PC-9 (cell line): ENCODE measurements at places on chromosomes 16 and 17. TPM values are rescaled to one million over a fixed set of nuclear protein-coding genes. Genes with fewer than 3 reads are reported as not detected.

Gene TBC1D3G
- total RNA-seq, result not detected in 2 replicates

Gene SHISA9
- total RNA-seq, result 64.5 and 80.5 TPM in 2 replicates

Gene BFAR
- 94.8 and 97.9 TPM in 2 replicates for total RNA-seq

Gene SPATA32
- 0.35 and 0.48 TPM in 2 replicates for total RNA-seq

Gene DPEP3
- not detected in 2 replicates for total RNA-seq

Gene HOXB5
- 8.3 and 12.9 TPM in 2 replicates for total RNA-seq

Gene XYLT1
- total RNA-seq, result 1.3 and 1.7 TPM in 2 replicates

Gene VPS4A
- 25.4 and 26.7 TPM in 2 replicates for total RNA-seq

Gene CDYL2
- total RNA-seq, result 0.68 and 3.3 TPM in 2 replicates

- H3K27me3 ChIP-seq, result peaks cover 16% of the 10 kb centered on the region; the same call in 1 of the 2 replicates
- no peak overlapping the region for H3K4me3 ChIP-seq
- no peak for DNase-seq
- H3K36me3 ChIP-seq, result no peaks in the 10 kb centered on the region
Observed at GRCh38 chr17:33905338-33905800, 349.7 kb upstream of the CCL2 start.

DNA sequence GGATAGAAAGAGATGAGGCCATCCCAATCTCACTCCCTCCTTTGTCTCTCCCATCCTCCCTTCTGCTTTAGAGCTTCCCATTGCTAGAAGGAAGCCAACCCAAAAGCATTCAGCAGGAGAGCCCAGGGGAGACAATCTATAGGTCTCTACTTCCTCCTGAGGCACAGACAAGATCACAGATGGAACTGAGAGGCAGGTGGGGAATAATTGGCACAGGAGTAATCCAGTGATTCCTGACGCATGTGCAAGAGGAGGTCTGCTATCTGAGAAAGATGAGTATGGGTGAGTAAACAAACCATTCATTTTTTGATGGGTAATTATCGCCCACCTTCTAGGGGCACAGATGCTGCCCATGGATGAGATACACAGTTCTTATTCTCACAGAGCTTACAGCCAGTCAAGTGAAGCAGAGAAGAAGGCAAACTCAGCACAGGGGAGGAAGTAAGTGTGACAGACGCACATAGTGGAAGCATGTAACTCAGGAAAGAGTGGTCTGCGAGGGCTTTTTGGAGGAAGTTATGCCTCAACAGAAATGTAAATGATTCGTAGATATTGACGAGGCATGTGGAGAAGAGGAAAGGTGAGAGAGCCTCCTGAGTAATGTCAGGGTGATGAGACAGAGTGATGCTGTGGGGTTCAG, 88.9 kb upstream of the HLF start:
- no peak overlapping the region for H3K4me3 ChIP-seq
- no peaks in the 10 kb centered on the region for H3K27me3 ChIP-seq
- H3K27ac ChIP-seq, result no peak overlapping the region
- no peaks in the 10 kb centered on the region for H3K36me3 ChIP-seq

- H3K4me1 ChIP-seq, result no peaks in the 10 kb centered on the region
- no peaks in the 10 kb centered on the region for H3K36me3 ChIP-seq
- peaks cover 41% of the 10 kb centered on the region; the same call in 1 of the 2 replicates for H3K27me3 ChIP-seq
- H3K4me3 ChIP-seq, result no peak overlapping the region
Observed at GRCh38 chr17:45925311-45925710, 31.0 kb downstream of the MAPT start.

DNA sequence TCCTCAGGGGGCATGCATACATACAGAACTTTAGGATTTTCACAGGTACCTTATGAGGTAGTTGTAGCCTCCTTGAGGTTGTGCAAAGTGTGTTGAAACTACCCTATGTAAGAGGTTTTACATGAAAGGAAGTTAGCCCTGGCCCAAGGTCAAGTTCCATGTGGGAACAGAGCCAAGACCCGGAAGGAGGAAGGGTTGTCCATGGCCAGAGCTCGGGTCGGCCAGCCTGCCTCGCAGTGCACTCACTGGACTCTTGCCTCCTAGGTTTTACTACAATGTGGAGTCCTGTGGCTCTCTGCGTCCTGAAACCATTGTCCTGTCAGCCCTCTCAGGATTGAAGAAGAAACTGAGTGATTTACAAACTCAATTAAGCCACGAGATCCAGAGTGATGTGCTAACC, 8.2 kb downstream of the POLR2C start:
- H3K4me1 ChIP-seq, result no peaks in the 10 kb centered on the region
- H3K27ac ChIP-seq, result no peak overlapping the region
- DNase-seq, result no peak
- peaks cover 12% of the 10 kb centered on the region; the same call in 1 of the 2 replicates for H3K36me3 ChIP-seq

GRCh38 chr17:67573987-67574657, 143.6 kb upstream of the NOL11 start:
- no peak for DNase-seq
- no peaks in the 10 kb centered on the region for H3K27me3 ChIP-seq
- H3K4me3 ChIP-seq, result no peak overlapping the region
- H3K4me1 ChIP-seq, result no peaks in the 10 kb centered on the region

DNA sequence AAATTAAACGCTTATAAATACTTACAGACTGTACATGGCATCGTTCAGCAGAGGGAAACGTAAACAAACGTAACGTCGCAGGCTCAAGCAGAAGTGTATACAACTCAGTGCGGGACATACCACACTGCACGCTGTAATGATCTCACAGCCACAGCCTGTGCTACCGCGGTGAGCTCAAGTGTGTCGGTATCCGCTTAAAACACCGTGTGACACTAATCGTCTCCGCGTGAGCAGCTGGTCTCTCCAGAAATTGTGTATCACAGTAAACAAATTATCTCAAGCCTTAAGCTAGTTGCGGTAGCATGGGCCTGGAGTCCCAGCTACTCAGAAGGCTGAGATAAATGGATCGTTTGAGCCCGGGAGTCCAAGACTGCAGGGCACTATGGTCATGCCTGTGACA, 115.3 kb downstream of the ANKRD11 start:
- H3K4me3 ChIP-seq, result no peak overlapping the region
- no peaks in the 10 kb centered on the region for H3K36me3 ChIP-seq
- no peaks in the 10 kb centered on the region for H3K27me3 ChIP-seq
- no peak overlapping the region for H3K27ac ChIP-seq
- H3K4me1 ChIP-seq, result peaks cover 13% of the 10 kb centered on the region; the same call in 1 of the 2 replicates
- DNase-seq, result no peak

- no peaks in the 10 kb centered on the region for H3K36me3 ChIP-seq
- DNase-seq, result no peak
- H3K4me1 ChIP-seq, result peaks cover 44% of the 10 kb centered on the region
- no peak overlapping the region for H3K4me3 ChIP-seq
Observed at GRCh38 chr16:68642436-68643101, 2.5 kb upstream of the CDH3 start.

DNA sequence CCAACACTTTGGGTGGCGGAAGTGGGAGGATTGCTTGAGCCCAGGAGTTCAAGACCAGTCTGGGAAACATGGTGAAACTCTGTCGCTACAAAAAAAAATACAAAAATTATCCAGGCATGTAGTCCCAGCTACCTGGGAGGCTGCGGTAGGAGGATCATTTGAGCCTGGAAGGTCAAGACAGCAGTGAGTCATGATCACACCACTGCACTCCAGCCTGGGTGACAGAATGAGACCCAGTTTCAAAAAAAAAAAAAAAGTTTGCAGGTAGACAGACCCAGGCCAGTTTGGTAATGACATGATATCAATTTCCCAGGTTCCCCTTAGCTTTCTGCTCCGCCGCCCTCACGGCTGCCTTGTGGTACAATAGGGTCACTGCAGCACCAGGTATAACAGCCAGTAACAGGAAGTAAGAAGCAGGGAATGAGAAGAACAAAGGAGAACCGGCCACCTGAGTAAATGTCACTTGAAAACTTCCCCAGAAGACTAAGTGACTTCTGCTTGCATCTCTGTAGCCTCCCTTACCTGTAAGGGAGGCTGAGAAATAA, 201.2 kb upstream of the HSBP1 start:
- no peak overlapping the region for H3K4me3 ChIP-seq
- no peaks in the 10 kb centered on the region for H3K4me1 ChIP-seq
- no peak for DNase-seq
- no peaks in the 10 kb centered on the region for H3K36me3 ChIP-seq
- no peak overlapping the region for H3K27ac ChIP-seq
- H3K27me3 ChIP-seq, result peaks cover 15% of the 10 kb centered on the region; the same call in 1 of the 2 replicates

DNA sequence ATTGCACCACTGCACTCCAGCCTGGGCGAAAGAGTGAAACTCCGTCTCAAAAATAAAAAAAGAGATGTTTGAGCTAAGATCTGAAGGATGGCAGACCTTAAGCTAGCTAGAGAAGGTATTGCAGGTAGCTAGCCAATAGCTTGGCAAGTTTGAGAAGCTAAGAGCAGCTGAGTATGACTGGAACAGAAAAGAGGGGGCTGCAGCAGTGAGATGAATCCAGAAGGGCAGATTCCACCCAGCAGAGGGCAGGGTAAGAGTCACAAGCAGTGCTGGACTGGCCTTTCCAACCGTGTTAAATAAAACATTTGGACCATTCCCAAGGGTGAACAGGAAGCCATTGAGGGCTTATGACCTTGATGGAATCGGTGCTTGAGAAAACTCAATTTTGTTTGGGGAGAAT, 5.7 kb upstream of the PHAF1 start:
- no peaks in the 10 kb centered on the region for H3K27me3 ChIP-seq
- no peak overlapping the region for H3K4me3 ChIP-seq
- H3K4me1 ChIP-seq, result 0 out of 2 replicates have a peak, but pooled peaks cover under 1% of the 10 kb centered on the region
- 0 out of 2 replicates have a peak, but pooled peaks cover 9% of the 10 kb centered on the region for H3K36me3 ChIP-seq
- DNase-seq, result peak; percentile 11
- no peak overlapping the region for H3K27ac ChIP-seq

GRCh38 chr17:78248051-78248914, 16.9 kb downstream of the TMEM235 start:
- no peak for DNase-seq
- H3K4me3 ChIP-seq, result no peak overlapping the region
- H3K27ac ChIP-seq, result no peak overlapping the region
- H3K27me3 ChIP-seq, result no peaks in the 10 kb centered on the region

- H3K36me3 ChIP-seq, result no peaks in the 10 kb centered on the region
- H3K27me3 ChIP-seq, result no peaks in the 10 kb centered on the region
- H3K4me1 ChIP-seq, result no peaks in the 10 kb centered on the region
- H3K27ac ChIP-seq, result no peak overlapping the region
- H3K4me3 ChIP-seq, result no peak overlapping the region
Observed at GRCh38 chr16:49084628-49085390, 196.8 kb downstream of the CBLN1 start.

- H3K27me3 ChIP-seq, result peaks cover 87% of the 10 kb centered on the region
- DNase-seq, result peak; percentile 1
- H3K4me1 ChIP-seq, result no peaks in the 10 kb centered on the region
- no peaks in the 10 kb centered on the region for H3K36me3 ChIP-seq
Observed at GRCh38 chr16:86062271-86062965, 163.5 kb downstream of the IRF8 start.

- H3K4me3 ChIP-seq, result no peak overlapping the region
- no peak overlapping the region for H3K27ac ChIP-seq
- H3K27me3 ChIP-seq, result no peaks in the 10 kb centered on the region
Observed at GRCh38 chr17:60577147-60577915, 22.7 kb upstream of the PPM1D start.

GRCh38 chr16:2739625-2740430, 12.6 kb upstream of the SRRM2 start:
- no peak overlapping the region for H3K27ac ChIP-seq
- H3K36me3 ChIP-seq, result no peaks in the 10 kb centered on the region
- no peak for DNase-seq
- no peak overlapping the region for H3K4me3 ChIP-seq
- H3K4me1 ChIP-seq, result no peaks in the 10 kb centered on the region

DNA sequence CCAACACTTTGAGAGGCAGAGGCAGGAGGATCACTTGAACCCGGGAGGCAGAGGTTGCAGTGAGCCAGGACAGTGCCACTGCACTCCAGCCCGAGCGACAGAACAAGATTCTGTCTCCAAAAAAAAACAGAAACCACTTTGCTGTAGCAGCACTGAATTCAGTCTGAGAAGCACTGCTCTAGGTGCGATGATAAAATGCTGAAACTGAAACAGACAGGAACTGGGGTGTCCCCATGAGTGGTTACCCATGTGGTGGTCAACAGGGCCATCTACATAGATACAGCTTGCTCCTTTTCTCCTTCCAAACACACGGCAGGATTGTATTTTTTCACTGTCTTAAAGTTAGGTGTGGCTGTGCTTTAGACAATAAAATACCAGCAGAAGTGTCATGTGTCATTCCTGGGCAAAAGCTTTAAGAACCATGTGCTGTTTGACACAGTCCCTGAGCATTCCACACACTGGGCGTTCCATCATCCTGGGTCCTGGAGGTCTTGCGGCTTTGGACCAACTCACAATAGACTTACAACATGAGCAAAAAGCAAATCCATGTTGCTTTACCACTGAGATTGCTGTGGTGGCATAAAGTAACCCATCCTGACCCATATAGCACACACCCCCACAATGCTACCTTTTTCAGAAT, 11.5 kb downstream of the GAS7 start:
- H3K4me1 ChIP-seq, result no peaks in the 10 kb centered on the region
- no peaks in the 10 kb centered on the region for H3K36me3 ChIP-seq
- DNase-seq, result no peak
- no peak overlapping the region for H3K27ac ChIP-seq
- no peak overlapping the region for H3K4me3 ChIP-seq

DNA sequence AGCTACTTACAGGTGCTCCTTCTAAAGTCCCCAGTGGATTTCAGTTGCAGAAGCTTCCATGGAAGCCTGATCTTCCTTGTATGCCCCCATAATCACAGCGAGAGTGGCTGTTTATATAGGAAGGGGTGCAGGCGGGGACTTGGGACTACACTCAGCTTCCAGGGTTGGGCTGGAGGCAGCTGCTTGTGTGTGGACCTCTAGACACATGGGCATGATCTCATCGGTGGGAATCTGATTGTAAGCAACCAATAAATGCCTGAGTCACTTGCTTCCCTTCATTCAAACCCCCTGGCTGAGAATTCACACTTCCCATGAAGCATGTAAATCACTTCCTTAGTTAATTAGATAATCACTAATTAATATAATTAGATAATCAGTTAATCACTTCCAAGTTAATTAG, 1.0 kb upstream of the KRT20 start:
- DNase-seq, result no peak
- H3K27ac ChIP-seq, result no peak overlapping the region
- no peak overlapping the region for H3K4me3 ChIP-seq
- H3K27me3 ChIP-seq, result no peaks in the 10 kb centered on the region

DNA sequence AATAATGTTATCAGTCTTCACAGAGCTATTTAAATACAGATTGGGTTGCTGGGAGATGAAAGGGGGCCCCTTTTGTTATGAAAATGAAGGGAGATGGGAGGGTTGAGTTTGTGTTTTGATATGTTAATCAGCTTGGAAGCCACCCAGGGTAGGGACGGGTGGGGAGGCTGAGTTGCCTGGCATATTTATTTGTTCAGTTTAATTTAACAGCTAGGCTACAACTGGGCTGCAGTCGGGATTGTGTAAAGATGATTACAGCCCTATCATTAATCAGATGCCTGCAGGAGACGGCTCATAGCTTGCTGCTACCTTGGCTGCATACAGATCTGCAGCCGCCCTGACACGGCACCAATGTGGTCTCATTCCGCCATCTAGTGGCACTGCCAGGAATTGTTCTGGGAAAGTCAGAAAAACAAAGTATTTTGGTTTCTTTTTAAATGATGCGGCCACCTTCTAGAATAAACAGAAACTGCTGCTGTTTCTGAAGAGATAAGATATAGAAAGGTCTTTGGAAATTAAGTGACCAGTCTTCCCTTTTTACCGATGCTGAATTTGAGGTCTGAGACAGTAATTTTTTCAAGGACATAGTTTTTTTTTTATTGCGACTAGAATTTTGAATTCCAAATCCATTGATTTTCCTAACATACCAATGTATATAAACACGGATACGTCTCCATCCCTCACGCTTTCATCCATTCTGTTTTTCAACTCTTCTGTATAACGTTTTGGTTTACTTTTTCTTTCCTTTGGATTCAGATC, 458.0 kb upstream of the ASIC2 start:
- peaks cover 19% of the 10 kb centered on the region; the same call in 1 of the 2 replicates for H3K27me3 ChIP-seq
- no peak overlapping the region for H3K27ac ChIP-seq
- H3K4me3 ChIP-seq, result no peak overlapping the region
- no peaks in the 10 kb centered on the region for H3K4me1 ChIP-seq
- DNase-seq, result no peak
- H3K36me3 ChIP-seq, result no peaks in the 10 kb centered on the region

- H3K4me1 ChIP-seq, result peaks cover 17% of the 10 kb centered on the region
- no peak for DNase-seq
- H3K36me3 ChIP-seq, result no peaks in the 10 kb centered on the region
Observed at GRCh38 chr17:14094676-14095601, 25.6 kb downstream of the COX10 start.
